Activated CD8-positive, alpha-beta memory T cell treated with anti-CD3 and anti-CD28 coated beads for 1 hour (primary cell): ENCODE measurements at places on chromosomes 5 and 9.

GRCh38 chr9:123488722-123489321 is 132.8 kb downstream of the CRB2 start:
- no peak for DNase-seq

DNA sequence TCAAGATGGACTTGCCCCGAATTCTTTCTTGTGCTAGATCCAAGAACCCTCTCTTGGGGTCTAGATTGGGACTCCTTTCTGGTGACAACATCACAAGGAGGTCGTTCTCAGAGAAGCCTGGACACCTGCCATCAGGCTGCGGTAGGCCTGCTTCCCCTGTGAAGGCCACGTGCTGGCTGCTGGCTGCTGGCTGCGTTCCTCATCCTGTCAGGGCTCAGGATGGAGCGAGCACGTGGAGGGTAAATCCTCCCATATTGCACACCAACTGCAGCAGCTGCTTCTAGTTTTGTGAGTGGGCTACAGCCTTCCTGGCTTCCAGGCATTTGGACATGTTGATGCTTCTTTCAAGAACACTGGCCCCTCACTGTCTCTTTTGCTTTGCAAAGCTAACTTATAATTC is 95.6 kb downstream of the HSPA4 start:
- DNase-seq: no peak

- no peak for DNase-seq
These were observed 31.5 kb upstream of the PPP3R2 start for GRCh38 chr9:101626295-101626694.

DNA sequence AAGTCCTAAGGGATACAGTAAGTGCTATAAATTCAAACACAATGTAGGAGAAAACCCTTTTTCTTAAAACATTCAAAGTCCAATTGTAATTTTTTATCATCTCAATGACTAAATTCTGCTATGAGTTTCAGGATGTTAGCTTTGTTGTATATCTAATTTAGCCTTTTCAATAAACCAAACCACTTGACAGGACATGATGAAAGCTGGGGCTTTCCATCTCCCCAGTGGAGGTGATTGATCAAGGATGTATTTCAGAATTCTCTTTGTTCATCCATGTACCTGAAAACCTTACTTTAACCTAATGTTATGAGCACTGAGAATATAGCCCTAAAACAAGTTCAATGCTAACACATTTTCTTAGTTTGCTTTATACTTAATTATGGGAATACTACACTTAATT is 639.0 kb upstream of the ITGA1 start:
- DNase-seq: no peak

- DNase-seq: no peak
These were observed 11.9 kb downstream of the FBP2 start for GRCh38 chr9:94581728-94582127.

DNA sequence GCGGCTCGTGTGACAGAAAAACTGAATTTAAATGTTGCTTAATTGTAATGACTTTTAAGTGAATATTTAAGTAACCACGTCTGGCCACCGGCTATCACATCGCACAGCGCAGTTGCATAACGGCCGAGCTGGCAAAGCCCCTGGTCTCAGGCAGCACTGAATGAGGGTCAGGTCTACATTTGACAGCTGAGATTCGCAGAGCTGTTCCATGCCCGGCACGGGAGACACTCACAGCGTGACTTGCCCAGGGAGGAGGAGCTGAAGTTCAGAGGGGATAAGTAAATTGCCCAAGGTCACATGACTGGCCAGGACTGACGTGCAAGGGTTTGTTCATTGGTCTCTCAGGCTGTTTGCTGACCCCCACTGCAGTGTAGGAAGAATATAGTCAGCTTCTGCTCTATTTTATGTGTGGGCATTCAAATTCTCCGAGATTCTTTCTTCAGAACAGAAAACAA is 17.4 kb upstream of the COL5A1 start:
- no peak for DNase-seq

GRCh38 chr9:107213080-107213479 is 70.0 kb upstream of the RAD23B start:
- no peak for DNase-seq

GRCh38 chr9:2125906-2126305 is 110.8 kb downstream of the SMARCA2 start:
- no peak for DNase-seq

GRCh38 chr9:34500623-34501267 is 22.0 kb downstream of the ENHO start:
- DNase-seq: peak; percentile 23

- DNase-seq: no peak
These were observed 127.5 kb downstream of the PPP2R2B start for GRCh38 chr5:146751054-146751453.

DNA sequence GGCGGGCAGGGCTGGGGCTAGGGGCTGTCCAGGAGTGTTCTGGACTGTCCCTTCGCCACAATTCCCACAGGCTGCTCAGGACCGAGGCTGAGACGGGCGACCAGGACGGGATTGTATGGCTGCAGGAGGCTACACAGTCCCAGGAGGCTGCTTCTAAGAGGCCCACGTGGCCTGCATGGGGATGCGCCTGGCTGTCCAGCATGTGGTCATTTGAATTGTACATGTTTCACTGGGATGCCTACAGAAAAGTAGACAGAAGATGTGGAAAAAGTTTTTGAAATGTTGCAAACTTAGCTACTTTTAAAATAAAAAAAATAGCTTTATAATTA is 32.6 kb upstream of the SPTLC1 start:
- DNase-seq: no peak

DNA sequence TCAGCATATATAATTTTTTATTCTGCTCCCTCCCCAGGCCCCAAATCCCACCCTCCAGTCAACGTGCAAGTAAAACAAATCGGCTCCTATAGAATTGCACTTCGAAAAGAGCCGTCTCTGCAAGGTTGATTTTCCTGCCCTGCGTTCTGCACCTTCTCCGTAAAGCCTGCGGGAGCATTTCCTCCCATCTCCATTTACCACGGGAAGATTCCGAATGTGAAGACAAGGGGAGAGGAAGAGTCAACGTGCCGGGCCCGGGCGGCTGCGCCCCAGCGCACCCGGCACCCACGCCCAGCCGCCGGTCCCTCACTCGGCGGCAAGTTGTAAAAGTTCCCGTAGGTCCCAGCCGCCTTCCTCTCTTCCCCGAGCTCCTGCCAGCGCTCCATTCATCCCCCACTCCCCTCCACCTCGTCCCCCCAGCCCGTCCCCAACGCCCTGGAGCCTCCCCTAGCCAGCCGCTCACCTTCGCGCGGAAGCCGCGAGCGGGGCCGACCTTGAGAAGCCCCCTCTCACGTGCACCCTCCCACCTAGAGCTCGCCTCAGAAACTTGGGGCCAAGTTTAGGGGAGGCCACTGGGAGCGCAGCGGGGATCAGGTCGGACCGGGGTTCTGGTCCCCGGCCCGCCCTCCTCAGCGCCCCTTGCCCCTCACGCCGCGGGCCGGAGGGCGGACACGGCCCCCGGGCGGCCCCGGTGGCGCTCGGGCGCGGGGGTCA is 431 bp downstream of the BNC2 start:
- DNase-seq: no peak
